ENCODE measurements at places on chromosomes 7 and 10.
A peak's percentile ranks its signal among the peaks of the same experiment; 100 is the strongest.

GRCh38 chr7:66880053-66880452 is 41.0 kb upstream of the TMEM248 start:
- DNase-seq: no peak
- no peak overlapping the region for H3K27ac ChIP-seq
- no peak overlapping the region for H3K4me3 ChIP-seq
- no peaks in the 10 kb centered on the region for H3K27me3 ChIP-seq
- H3K4me1 ChIP-seq: no peaks in the 10 kb centered on the region

DNA sequence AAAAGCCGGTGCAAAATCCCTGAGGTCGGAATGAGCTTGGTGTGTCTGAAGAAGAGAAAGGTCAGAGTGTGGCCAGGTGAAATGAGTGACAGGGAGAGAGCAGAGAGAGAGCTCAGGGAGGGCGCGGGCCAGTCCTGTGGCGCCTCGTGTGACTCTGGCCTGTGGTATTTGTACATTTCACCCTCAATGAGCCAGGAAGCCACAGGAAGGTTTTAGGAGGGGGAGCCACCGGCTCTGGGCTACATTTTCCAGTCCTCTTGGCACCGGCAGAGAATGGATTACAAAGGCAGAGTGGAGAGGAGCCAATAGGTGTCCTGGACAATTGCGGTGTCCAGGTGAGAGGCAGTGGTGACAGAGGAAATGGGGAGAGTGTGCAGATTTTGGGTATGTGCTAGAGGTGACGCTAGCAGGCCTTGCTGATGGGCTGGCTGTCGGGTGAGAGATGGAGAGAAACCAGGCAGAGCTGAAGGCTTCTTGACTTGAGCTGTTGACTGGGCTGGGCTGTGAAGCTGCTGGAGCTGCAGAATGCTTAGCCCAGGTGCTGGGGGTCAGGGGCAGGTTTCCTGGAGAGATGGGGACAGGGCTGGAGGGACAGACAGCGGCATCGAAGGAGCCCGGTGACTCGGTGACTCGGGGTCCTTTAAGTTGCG is 38.1 kb downstream of the COL13A1 start:
- H3K36me3 ChIP-seq: no peaks in the 10 kb centered on the region
- no peak for DNase-seq

DNA sequence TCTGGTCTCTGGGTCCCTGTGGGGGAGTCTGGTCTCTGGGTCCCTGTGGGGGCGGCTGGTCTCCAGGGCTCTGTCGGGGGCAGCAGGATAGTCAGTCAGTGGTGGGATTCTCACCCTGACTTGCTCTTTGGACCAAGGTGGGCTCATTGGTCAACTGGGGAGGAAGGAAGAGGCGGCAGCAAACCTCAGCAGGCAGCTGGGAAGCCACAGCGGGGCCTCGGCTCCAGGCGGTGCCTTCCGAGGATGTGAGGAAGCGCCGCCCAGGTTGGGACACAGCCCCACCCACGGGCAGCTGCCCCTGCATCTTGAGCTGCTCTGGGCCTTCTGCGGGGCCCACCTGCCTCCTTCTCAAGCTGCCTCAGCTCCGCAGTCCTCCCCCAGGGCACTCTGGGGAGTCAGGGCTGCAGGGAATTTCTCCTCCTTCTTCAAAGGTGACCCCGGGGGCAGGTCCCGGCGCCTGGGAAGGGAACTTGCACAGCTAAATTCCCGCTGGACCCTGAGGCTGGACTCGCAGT is 20.4 kb upstream of the KNDC1 start:
- peaks cover 16% of the 10 kb centered on the region for H3K27me3 ChIP-seq

DNA sequence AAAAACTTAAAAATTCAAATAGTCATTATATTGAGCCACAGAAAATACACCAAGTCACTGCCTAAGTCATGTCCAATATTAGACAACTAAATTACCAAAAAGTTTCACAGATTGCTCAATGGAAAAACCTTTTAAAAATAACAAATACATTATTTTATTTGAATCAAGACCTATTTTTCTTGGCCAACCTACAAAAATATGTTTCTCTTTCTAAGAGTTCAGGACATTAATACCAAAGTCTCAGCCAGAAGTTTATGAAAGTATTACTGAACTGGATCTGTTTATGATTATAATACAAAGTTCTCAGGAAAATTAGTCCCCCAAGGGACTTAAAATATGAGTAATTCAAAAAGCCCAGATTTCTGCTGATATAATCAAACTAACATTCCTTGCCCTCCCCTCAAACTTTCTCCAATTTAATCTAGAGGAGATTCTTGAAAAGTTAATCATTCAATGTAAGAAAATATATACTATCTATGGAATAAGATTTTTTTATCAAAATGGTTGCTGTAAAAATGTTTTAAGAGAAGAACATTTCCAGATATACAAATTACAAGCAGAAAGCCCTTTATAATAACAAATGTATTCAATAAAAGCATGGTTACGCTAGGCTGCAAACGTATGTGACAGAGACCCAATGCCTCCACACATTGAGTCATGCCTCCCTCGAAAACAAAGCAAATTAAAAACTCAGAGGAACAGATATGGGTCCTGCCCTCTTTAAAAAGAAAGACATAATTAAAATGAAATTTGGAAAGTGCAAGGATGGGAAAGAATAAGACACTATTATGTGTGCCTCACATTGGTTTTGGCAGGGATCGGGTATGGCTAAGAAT is 381.6 kb downstream of the PARD3 start:
- no peak overlapping the region for H3K27ac ChIP-seq
- H3K27me3 ChIP-seq: no peaks in the 10 kb centered on the region
- no peak for DNase-seq
- peaks cover 7% of the 10 kb centered on the region for H3K4me1 ChIP-seq

DNA sequence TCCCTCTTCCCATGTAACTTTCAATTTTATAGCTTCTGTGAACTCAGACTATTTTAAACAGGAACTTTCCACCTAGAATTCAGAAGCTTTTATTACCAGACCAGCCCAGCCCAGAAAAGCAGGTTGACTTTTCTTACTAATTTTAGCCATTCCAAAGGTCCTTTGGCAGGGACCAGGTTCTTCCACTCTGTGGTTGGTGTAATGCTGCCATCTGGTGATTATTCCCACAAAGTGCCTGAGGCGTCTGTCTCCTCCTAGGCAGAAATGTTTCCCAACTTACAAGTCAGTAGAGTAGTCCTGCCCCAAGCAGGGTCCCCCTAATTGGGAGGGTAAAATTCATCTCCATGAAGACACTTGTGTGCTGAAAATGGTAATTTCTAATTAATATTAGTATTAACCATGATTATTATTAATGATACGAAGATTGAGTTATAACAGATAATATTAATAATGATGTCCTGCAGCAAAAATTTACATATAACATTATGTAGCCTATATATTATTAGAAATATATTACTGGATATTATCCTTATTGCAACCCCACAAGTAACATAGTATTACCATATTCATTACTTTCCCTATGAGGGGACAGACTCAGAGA is 53.0 kb upstream of the PPP1R17 start:
- no peak overlapping the region for H3K4me3 ChIP-seq
- H3K27ac ChIP-seq: no peak overlapping the region
- no peaks in the 10 kb centered on the region for H3K4me1 ChIP-seq
- H3K36me3 ChIP-seq: no peaks in the 10 kb centered on the region
- peak; percentile 48 for DNase-seq
